ENCODE measurements at places on chromosomes 1 and 21. TPM values are rescaled to one million over a fixed set of nuclear protein-coding genes. Genes with fewer than 3 reads are reported as not detected.

The LCE3E gene
- total RNA-seq = not detected

DNA sequence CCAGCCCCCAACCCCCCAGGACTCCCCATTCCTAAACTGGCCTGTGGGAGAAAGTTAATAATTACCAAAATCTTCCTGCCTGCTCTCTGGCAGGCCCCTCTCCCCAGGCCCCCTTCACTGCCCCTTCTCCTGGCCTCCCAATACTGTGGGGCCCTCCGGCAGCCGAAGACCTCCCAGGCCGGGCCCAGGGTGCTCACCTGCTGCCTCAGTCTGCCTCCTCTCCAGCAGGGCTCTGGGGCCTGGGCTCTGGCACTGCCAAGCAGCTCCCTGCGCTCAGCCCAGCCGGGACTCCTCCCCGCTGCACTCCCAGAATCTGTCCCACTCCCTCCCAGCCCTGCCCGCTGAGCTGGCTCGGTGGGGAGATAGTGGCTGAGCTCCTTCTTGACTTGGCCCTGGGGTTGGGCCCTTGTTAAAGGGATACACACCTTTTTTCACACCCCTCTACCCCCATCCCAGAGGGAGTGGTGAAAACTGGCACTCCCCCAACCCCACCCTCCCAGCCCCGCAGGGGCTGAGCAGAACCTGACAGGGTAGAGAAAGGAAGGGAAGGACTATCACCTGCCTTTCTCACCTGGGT, at the start of gene S100A16:
TSS of gene S100A16 (minus strand) at position 383 of the 577 bp plus-strand sequence. CDS start 4,986 bp downstream, outside the sequence.
- no peak for DNase-seq

- DNase-seq = no peak
Measured at GRCh38 chr21:15001857-15002606, 62.8 kb downstream of the NRIP1 start.

The C1orf167 gene
- not detected for total RNA-seq

Measured in activated naive CD4-positive, alpha-beta T cell treated with anti-CD3 and anti-CD28 coated beads, Interleukin-2, amount 50 U/mL, for 72 hours (primary cell).